Activated CD8-positive, alpha-beta memory T cell treated with anti-CD3 and anti-CD28 coated beads for 48 hours (primary cell): ENCODE measurements at places on chromosomes 5 and 9.

DNA sequence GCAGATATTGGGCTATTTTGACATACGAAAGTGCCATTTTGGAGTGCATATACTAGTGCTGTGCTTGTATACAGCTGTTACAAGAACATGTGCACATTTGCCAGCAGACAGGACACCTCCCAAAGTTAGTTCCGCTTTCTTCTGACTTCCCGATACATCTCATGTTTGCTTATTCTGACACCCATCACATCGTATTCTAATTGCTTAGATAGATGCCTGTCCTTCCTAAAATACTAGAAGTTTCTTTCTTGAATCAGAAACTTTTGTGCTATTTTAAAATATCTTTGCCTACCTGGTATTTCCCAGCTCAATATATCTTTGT lies 177.8 kb downstream of the TTLL11 start:
- DNase-seq = no peak

DNA sequence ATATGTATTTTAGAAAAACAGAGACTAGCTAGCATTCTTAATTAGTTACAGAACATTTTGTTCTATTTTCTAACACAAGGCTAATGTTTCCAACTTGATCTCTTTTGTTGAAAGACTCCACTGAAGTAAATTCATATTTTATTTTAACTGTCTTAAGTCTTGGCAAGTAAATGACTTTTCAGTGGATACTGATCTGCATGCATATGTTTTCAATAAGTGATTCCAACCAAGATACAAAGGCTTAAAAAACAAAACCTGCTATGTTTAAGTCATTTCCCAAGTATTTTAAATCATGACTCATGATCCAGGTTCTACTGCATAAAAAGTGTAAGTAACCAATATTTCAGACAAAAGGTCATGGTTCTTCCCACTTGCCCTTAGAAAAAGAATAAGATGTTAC lies 5.7 kb downstream of the CDO1 start:
- DNase-seq = no peak

DNA sequence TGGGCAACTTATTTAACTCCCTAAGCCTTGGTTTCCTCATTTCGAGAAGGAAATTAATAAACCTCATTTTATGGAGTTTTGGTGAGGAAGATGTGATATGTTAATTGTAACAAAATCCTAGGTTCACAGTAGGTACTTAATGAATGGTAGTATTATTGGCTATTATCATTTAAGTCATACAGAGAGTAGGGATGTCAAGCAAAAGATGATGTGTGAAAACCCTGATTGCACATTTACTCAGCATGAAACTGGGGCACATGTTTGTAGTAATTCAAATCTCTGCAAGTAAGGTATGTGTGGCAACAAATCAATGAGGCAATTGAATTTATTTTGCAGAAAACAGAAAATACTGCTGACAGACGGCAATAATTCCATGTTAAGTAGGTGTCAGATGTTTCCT lies 127.3 kb downstream of the CSNK1G3 start:
- DNase-seq = no peak

DNA sequence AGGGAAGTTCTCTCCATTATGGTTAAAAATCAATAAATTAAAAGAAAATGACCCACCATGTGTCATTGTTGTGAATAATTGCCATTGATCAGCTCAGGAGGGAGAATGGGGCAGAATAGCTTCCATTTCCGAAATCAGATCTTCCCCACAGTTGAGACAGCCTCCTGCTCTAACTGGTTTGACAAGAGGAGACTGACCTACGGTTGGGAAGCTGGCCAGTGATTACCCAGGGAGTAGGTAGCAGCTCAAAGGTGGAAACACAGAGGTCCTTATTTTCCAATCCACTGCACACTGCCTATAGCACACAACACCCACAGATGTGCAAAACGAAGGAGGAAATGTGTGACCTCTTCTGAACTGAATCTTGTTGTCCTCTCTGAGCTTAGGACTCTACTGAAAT lies 69.0 kb upstream of the DAPK1 start:
- no peak for DNase-seq

DNA sequence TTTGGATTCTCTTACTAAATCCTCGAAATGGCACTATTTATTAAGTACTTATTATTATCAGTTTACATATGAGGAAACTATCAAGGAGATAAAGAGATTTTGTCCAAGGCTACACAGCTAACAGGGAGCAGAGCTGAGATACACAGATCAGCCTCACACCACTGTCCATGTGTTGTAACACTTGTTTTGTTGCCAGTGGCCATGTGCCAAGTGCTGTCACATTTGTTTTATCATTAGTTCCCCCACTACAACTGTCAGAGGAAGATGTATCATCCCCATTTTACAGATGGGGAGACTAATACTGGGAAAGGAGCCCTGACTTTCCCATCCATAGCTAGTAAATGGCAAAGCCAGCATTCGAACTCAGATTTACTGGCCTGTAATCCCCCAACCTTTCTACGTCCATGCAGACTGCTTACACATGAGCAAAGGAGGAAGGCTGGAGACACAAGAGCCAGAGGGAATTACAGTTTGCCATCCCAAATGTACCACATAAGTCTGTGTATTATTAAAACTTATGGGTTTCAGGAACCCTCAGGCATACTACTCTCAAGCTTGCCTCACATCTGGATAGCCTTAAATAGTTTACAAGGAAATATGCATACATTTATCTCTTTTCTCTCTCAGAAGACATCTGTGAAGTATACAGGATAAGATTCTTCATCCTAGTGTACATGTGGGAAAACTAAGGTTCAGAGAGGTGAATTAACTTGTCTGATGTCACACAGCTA lies 25.1 kb downstream of the PAPPA start:
- DNase-seq = no peak

- DNase-seq = no peak
Observed at GRCh38 chr9:86529496-86530275, 175.5 kb upstream of the TUT7 start.

DNA sequence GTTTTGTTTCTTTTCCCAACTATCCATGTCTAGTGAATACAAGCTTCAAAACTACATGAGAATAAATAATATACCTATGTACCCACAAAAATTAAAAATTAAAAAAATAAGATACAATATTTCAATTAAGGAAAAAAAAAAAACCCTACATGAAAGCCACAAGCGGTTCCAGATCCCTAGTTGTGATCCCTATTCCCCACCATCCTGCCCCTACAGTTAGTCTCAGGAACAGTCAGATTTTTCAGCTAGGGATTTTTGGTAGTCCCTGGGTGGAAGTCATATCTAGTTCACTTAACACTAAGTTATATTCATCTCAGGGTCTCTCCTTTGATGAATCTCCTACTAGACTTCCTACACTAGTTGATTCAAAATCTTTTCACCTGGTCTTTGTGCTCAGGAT lies 18.5 kb upstream of the PCDHB1 start:
- no peak for DNase-seq

DNA sequence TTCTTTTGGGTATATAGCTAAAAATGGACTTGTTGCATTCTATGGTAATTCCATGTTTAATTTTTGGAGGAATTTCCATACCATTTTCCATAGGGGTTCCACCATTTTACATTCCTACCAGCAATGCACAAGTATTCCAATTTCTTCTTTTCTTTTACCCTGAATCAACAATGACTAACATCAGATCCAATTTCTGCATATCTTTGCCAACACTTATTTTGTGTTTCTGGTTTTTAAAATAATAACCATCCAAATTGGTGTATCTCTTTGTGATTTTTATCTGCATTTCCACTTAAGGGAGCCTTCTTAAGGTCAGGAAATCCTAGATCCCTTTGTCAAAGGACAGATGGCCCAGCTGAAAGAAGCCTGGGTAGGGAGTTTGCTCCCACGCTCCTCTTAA lies 29.5 kb upstream of the SMU1 start:
- no peak for DNase-seq

GRCh38 chr5:111398013-111398412 lies 114.3 kb downstream of the STARD4 start:
- DNase-seq = no peak
